ENCODE measurements at places on chromosomes 11 and 22. TPM values are rescaled to one million over a fixed set of nuclear protein-coding genes. Genes with fewer than 3 reads are reported as not detected.

The CTNND1 gene
- 226 TPM for polyA plus RNA-seq

The LRRC74B gene
- polyA plus RNA-seq, result 0.16 TPM

The SLC22A9 gene
- not detected for polyA plus RNA-seq

The KCNJ1 gene
- 119 TPM for polyA plus RNA-seq

The AIFM3 gene
- polyA plus RNA-seq, result 1.3 TPM

The UBXN1 gene
- polyA plus RNA-seq, result 147 TPM

The C11orf16 gene
- 0.86 TPM for polyA plus RNA-seq

The CFAP300 gene
- 5.4 TPM for polyA plus RNA-seq

The DENND6B gene
- 17.9 TPM for polyA plus RNA-seq

The CLMP gene
- 42.0 TPM for polyA plus RNA-seq

The ACTN3 gene
- 0.46 TPM for polyA plus RNA-seq

The SYCE3 gene
- polyA plus RNA-seq, result not detected

The TUBGCP6 gene
- 36.8 TPM for polyA plus RNA-seq

The SART1 gene
- 45.9 TPM for polyA plus RNA-seq

The TRPM5 gene
- polyA plus RNA-seq, result 2.9 TPM

The PATE2 gene
- polyA plus RNA-seq, result not detected

The YPEL4 gene
- polyA plus RNA-seq, result 2.5 TPM

The VPREB1 gene
- polyA plus RNA-seq, result 0.28 TPM

The TLCD5 gene
- polyA plus RNA-seq, result 12.2 TPM

The NAALADL1 gene
- polyA plus RNA-seq, result 14.0 TPM

The OMP gene
- polyA plus RNA-seq, result not detected

The GVQW3 gene
- 10.7 TPM for polyA plus RNA-seq

The CDC42EP1 gene
- 55.5 TPM for polyA plus RNA-seq

The HTR3A gene
- polyA plus RNA-seq, result 0.17 TPM

The RASL10A gene
- polyA plus RNA-seq, result 0.24 TPM

The LGR4 gene
- 146 TPM for polyA plus RNA-seq

The FOLR3 gene
- polyA plus RNA-seq, result 2.7 TPM

The MFRP gene
- not detected for polyA plus RNA-seq

The MRGPRX4 gene
- polyA plus RNA-seq, result not detected

The SMDT1 gene
- 142 TPM for polyA plus RNA-seq

The MIAT gene
- polyA plus RNA-seq, result 0.46 TPM

The TMX2 gene
- 129 TPM for polyA plus RNA-seq

The SF3B2 gene
- 227 TPM for polyA plus RNA-seq
